ENCODE measurements at places on chromosomes 2 and 18. TPM values are rescaled to one million over a fixed set of nuclear protein-coding genes. Genes with fewer than 3 reads are reported as not detected.

DNA sequence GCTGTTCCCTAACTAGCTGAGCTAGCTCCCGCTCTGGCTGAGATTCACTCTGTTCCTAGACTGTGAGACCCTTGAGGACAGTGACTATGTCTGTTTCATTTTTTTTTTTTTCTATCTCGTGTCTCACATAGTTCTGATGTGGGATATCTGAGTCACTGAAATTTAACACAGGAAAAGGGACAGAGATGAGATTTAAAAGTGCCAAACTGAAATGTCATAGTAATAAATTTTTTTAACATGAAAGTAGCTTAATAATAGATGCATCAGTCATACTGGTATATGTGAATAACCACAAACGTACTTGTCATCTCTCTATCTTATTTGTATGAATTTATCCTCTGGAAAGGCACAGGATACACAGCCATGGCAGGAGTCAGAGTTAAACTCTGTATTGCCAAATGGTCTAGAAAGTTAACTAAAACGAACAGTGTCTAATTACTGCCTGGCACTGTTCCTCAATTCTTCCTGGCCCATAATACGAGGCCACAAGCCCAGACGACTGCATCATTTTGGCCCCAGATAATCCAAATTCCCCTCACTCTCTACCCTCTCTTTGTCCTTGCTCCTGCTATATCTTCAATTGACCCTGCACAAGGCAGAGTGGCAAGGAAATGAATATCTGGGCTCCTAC is 87.5 kb downstream of the SATB2 start:
- H3K4me1 ChIP-seq: no peaks in the 10 kb centered on the region
- DNase-seq: no peak
- H3K27me3 ChIP-seq: no peaks in the 10 kb centered on the region
- H3K27ac ChIP-seq: no peak overlapping the region
- no peak overlapping the region for H3K4me3 ChIP-seq
- H3K36me3 ChIP-seq: no peaks in the 10 kb centered on the region

DNA sequence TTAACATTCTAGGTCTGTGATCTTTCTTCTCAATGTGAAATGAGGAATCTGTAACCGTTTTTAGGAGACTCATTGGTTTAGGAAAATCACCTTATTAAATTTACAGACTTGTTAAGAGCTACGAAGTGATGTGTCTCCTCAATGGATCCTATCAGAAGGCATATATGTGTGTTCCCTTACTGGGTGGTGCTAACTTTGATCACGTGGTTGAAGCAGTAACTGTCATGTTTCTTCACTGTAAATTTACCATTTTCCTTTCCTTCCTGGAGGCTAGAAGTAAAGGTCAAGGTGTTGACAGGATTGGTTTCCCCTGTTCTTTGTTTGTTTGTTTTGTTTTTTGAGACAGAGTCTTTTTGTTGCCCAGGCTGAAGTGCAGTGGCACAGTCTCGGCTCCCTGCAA is 1.4 kb upstream of the MTHFD2 start:
- no peak for DNase-seq
- H3K27me3 ChIP-seq: no peaks in the 10 kb centered on the region
- no peaks in the 10 kb centered on the region for H3K36me3 ChIP-seq
- no peak overlapping the region for H3K27ac ChIP-seq
- H3K4me3 ChIP-seq: no peak overlapping the region
- H3K4me1 ChIP-seq: peaks cover 35% of the 10 kb centered on the region

GRCh38 chr2:203492965-203493364 is 42.1 kb downstream of the RAPH1 start:
- no peaks in the 10 kb centered on the region for H3K27me3 ChIP-seq
- no peak overlapping the region for H3K4me3 ChIP-seq
- H3K4me1 ChIP-seq: peaks cover 6% of the 10 kb centered on the region
- no peak overlapping the region for H3K27ac ChIP-seq
- no peaks in the 10 kb centered on the region for H3K36me3 ChIP-seq

Gene MATN3
- 0.47 TPM for total RNA-seq

DNA sequence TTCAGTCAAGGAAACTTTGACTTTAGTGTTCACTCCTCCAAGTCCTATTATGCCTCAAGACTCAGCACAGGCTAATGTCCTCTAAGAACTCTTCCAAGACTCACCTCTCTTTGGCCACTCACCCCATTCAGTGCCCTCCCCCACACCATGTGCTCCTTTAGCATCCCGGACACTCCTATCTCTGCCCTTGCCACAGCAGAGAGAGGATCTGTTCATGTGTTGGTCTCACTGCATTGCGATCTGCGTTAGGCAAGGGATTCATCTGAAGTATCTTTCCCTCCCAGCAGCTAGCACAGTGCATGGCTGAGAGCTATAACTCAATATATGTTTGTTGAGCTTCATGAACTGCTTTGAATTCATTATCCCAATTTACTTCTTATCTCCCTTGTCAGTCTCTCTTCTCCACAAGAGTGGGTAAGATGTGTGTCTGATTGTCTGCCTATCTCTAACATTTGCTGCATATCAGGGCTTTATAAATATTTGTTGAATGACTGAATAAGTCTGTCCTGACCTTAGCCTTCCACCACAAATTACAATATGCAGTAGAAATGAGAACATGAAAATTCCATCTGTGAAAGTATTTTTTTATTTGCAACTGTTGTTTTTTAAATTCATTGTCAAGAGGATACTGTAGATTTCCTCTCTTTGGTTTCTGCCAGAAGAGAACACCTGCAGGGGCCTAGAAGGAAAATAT is 179.9 kb upstream of the NCKAP5 start:
- no peaks in the 10 kb centered on the region for H3K36me3 ChIP-seq
- H3K4me3 ChIP-seq: no peak overlapping the region
- DNase-seq: no peak
- H3K4me1 ChIP-seq: no peaks in the 10 kb centered on the region

- H3K4me3 ChIP-seq: no peak overlapping the region
- DNase-seq: no peak
- H3K27ac ChIP-seq: no peak overlapping the region
- H3K27me3 ChIP-seq: no peaks in the 10 kb centered on the region
- H3K4me1 ChIP-seq: no peaks in the 10 kb centered on the region
- no peaks in the 10 kb centered on the region for H3K36me3 ChIP-seq
Observed at GRCh38 chr18:45163871-45164270, 451.4 kb upstream of the SLC14A2 start.

DNA sequence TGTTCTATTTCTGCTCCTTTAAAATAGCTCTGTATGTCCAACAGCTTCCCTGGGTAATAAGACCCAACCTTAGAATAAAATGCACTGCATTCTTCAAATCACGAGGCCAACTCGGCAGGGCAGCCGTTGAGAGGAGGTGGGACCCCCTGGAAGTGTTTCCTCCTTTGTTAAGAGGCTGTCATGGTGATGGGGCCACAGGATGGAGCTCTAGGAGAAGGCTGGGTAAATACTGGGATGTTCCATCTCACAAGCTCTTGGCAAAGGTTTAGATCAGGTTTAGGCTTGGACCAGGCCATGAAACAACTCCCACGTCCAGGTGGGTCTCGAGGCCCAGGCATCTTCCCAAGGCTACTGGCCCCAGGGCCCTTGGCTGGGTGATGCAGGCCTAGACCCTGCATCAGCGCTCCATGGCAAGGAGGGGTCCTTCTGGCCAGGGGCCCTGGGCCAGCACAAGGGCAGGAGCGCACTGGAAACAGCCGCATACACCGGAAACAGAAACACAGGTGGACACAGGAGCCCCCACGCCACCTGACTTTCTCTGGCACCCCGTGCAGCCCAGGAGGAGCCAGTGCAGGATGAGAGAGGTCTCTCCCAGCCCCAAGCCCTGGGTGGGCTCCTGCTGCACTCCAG is 38.8 kb upstream of the OTOS start:
- peaks cover 4% of the 10 kb centered on the region for H3K27me3 ChIP-seq
- no peak for DNase-seq

DNA sequence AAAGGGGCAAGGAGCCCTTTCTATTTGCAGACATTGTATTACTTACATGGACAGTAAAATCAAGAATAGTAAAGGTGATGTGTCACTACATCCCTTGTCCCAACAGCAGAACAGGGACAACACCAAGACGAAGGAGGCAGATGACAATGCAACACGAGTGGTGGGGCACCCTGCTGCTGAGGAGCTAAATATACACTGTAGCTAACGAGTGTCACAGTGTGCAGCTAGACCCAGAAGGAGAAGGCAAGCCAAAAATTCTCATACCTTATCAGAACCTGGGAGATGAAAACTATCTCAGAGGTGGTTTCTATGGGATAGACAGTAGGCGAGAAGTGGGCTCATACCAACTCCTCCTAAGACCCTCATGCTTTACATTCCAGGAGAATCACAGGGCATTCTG is 518.4 kb upstream of the LRRTM1 start:
- no peak overlapping the region for H3K27ac ChIP-seq
- H3K27me3 ChIP-seq: no peaks in the 10 kb centered on the region
- H3K4me3 ChIP-seq: no peak overlapping the region
- H3K36me3 ChIP-seq: no peaks in the 10 kb centered on the region
- H3K4me1 ChIP-seq: no peaks in the 10 kb centered on the region

GRCh38 chr2:235545339-235546150 is 51.7 kb downstream of the AGAP1 start:
- no peak overlapping the region for H3K4me3 ChIP-seq
- no peaks in the 10 kb centered on the region for H3K4me1 ChIP-seq
- H3K36me3 ChIP-seq: no peaks in the 10 kb centered on the region
- no peak for DNase-seq
- no peaks in the 10 kb centered on the region for H3K27me3 ChIP-seq

DNA sequence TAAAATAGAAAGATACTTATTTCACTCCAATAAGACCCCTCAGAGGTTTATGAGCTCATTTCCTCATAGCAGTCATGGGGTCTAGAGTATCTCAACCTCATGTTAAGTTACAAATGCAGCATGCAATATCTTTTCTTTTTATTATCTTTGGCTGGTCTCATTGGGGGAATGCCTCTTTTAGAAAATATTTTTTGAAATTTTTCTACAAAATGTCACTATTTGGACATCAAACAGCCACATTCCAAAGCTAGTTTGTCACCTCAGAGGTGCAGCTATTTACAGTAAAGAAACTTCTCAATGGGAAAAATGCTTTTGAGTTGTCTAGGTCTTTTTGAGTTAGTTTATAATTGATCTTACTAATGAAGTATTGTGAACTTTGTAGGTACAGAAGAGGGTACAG is 370.7 kb upstream of the LRATD1 start:
- H3K27me3 ChIP-seq: no peaks in the 10 kb centered on the region
- no peaks in the 10 kb centered on the region for H3K4me1 ChIP-seq
- DNase-seq: no peak
- no peak overlapping the region for H3K4me3 ChIP-seq

Gene CYS1
- total RNA-seq: 2.7 TPM

DNA sequence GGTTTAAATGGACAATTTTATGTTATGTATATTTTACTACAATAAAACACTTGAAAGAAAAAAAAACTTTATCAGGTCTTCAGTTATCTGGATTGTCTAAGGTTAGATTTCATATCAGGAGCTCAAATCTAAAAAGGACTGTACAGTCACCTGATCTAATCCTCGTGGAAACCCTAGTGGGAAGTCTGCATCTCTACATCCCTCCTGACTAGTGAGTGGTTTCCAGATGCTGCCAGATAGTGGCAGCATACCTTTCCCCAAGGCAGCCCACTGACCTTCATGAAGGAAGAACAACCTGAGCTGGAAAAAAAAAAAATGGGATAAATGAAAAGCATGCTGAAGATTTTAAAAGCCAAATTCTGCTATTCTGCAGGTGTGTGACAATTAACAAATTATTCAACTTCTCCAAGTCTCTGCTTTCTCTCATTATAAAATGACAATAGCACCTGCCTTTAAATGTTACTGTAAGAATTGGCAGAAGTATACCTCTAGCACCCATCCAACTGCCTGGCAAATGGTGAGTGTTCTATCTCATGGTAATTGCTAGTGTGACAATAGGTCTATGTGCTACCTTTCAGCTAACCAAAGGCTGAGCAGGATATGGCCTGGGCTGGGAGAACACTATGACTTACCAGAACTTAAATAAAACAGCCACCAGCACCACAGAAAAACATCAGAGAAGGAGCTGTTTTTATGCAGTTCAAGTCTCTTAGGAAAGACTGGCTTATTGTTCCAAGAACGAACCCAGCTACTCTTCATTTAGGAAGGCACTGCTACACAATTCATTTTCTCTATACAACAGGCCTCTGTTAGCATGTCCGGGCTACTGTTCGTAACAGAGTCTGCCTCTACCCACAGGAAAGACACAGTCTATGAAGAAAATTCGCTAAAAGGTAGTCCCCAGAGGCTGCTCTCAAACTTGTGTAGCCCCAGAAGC is 8.6 kb downstream of the CLASP1 start:
- H3K4me3 ChIP-seq: no peak overlapping the region
- DNase-seq: no peak
- peak overlapping the region; percentile 25 for H3K27ac ChIP-seq
- no peaks in the 10 kb centered on the region for H3K27me3 ChIP-seq
- H3K36me3 ChIP-seq: peaks cover 5% of the 10 kb centered on the region

DNA sequence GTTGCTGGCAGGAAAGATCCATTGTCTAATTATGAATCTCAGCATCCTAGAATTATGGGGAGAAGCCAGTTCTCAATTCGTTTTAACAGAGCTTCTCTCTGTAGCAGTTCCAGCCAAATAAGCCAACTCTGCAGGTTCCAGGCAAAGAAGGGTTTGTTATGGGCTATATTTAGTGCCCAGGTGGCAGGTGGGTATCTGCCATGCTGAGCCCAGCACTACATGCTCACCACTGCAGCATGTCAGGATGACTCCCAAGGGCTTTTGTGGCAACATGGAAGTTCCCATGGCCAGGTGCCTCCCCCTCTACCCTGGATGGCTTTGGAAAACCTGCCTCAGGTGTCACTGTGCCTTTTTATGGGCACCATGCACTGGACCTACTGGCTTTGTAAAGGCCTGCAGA is 137.7 kb upstream of the MSH6 start:
- no peak overlapping the region for H3K27ac ChIP-seq
- no peaks in the 10 kb centered on the region for H3K36me3 ChIP-seq
- no peak for DNase-seq
- H3K4me3 ChIP-seq: no peak overlapping the region

DNA sequence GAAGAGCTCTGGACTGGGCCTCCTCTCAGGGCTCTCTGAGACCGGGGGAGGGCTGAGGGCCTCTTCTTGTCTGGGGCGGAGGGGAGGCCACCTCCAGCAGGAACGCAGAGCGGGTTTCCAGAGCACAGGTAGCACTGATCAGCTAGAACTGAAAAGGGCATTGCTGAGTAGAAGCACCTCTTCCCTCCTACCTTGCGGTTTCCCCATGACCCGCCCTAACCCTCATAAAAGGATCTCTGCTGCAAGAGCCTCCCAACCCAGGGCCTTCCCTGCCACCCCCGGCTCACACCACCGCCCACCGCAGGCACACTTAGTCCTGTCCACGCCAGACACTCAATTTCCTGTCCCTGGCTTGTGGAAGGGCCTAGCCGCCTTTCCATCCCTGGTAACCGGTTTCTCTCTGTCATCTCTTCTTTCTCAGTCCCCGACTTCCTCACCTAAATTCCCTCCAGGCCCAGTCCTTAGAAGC is 966 bp downstream of the ADCY3 start:
- H3K27ac ChIP-seq: no peak overlapping the region
- H3K27me3 ChIP-seq: no peaks in the 10 kb centered on the region
- DNase-seq: no peak
- no peaks in the 10 kb centered on the region for H3K4me1 ChIP-seq
- no peak overlapping the region for H3K4me3 ChIP-seq
- H3K36me3 ChIP-seq: no peaks in the 10 kb centered on the region

Gene ST8SIA5
- total RNA-seq: 8.9 TPM

Gene TFCP2L1
- 2.5 TPM for total RNA-seq
